AG08395 (cell line): ENCODE measurements at places on chromosomes 1 and 21.

DNA sequence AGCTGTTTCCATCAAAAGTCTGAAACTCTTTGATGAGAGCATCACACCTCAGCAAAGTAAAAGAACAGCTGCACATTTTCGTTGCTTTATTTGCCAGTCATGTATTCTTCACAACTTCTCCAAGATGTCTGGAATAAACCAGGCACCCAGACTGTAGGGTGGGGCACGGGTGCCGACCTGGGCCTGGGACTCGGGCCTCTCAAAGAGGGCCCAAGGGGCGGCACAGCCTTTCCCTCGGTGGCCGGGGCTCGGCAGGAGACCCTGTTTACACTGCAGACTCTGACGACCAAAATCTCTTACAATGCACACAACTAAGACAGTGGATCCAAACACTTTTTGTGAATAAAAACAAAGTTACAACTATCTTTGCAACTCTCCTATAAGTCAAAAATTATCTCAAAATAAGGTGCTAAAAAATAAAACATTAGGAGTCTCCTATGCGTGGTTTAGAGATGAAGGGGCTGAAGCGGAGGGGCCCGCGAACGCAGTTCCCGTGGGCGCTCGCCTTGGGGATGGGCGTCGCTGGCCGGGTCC is 696 bp downstream of the LSS start:
- no peak for DNase-seq

GRCh38 chr1:201507360-201507675 is 395 bp upstream of the CSRP1 start:
- DNase-seq: no peak

- no peak for DNase-seq
Observed at GRCh38 chr1:1298861-1299685, 8.7 kb downstream of the ACAP3 start.

DNA sequence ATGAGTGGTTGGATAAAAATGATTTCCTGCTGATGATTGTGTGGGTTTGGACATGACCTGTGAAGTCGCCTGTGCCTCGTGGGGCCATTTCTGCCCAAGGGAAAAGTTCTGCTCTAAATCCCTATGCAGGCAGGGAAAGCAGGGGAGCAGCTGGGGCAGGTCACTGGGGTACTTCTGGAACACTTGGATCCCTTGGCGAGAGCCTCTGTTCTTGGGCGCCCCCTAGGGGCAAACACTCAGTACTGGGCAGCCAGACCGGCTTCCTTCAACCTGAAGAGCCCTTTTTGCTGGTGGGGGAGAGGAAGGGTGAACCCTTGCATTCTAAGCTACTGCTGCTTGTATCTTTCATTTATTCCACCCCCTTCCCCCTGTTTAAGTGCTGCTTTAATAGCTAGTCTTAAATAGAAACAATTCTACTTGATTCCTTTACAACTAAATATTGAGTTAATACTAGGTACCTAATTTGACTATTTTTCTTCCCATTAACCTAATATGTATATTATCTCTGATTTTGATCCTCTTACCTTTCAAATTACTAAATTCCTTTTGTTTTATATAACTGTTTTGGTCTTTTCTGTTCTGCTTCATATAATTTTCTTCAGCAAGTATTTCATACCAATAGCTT is 5.1 kb upstream of the CLEC20A start:
- DNase-seq: peak; percentile 87

- no peak for DNase-seq
Observed at GRCh38 chr1:65066419-65066765, 81.6 kb upstream of the AK4 start.
